ENCODE measurements at places on chromosomes 1 and 21.

DNA sequence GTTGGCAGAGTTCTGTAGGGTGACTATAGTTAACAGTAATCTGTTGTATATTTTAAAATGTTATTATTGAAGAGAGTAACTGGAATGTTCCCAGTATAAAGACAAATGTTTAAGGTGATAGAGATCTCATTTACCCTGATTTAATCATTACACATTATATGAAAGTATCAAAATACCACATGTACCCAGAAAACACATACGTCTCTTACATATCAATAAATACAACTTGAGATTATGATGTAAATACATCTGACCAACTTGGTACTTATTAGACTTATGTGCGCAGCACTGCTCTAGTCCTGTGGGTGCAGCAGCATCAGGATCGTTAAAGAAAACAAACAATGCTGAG is 670 bp upstream of the PARK7 start:
- DNase-seq = no peak

DNA sequence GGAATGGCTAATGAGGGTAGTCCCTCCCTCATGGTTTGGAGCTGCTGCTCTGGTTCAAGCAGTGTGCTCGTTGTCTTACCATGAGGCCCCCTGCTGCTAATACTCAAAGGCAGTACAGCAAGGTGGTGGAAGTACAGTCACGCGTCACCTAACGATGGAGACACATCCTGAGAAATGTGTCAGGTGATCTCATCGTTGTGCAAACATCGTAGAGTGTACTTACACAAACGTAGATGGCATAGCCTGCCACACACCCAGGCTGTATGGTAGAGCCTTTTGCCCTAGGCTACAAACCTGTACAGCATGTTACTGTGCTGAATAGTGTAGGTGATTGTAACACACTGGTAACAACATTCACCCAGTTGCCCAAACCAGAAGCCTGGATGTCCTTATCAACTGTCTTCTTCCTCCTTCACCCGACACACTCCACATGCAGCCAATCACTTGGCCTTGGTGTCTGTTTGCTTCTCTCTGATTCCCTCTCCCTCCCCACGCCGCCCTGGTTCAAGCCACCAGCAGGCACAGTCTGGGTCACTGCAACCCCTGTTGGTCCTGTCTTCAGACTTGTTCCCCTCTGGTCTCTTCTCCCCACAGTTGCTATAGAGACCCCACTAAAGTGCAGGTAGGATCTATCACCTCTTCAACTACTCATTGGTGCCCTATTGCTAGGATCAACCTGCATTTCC is 6.0 kb upstream of the KCNA2 start:
- no peak for DNase-seq

DNA sequence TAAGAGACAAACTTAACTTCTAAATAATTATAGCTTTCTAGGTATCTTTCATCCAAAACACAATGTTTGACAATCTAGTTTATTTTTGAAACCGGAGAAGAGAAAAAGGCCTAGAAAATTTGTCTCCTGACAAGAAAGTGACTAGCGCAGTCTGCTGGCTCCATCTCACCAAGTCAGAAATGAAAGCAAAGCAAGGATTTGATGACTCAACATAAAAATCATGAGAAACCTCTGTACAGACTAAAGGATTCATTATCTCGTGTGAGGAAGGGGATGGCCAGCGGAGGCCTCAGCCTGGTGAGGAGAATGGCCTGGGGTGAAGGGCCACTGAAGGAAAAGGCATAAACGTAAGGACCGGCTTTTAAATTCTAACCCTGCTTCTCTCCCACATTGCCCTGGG is 20.0 kb upstream of the TSNAX start:
- DNase-seq = no peak

DNA sequence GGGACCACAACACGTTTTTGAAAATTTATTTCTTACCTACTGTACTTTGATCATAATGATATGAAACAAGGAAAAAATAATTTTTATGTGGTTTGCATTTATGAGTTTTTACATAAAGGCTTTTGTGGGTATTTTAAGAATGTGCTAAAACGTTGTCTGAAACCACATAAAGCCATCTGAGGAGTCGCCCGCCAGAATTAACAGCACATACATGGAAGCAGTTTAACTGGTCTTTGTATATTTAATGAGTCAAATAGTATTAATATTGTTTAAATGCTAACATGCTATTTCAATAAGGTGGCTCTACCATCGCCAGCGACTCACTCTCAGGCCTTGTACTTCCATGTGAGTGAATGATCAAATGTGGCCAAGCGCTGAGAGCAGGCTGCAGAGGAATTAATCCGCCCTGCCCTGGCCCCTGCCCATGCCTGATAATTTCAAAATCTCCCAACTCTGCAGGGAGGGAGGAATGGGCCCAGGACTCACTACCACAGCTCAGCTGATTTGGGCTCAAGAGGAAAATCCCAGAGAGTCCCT is 49.6 kb downstream of the SLC66A1 start:
- DNase-seq = no peak

GRCh38 chr1:55255901-55256300 is 40.7 kb upstream of the USP24 start:
- no peak for DNase-seq

- no peak for DNase-seq
These were observed 27.9 kb downstream of the CACNA1S start for GRCh38 chr1:201084295-201084694.

All from activated CD8-positive, alpha-beta memory T cell treated with anti-CD3 and anti-CD28 coated beads for 1 hour (primary cell).